ENCODE measurements at places on chromosomes 3 and 15. TPM values are rescaled to one million over a fixed set of nuclear protein-coding genes. Genes with fewer than 3 reads are reported as not detected.

Gene KBTBD8
- not detected for total RNA-seq

DNA sequence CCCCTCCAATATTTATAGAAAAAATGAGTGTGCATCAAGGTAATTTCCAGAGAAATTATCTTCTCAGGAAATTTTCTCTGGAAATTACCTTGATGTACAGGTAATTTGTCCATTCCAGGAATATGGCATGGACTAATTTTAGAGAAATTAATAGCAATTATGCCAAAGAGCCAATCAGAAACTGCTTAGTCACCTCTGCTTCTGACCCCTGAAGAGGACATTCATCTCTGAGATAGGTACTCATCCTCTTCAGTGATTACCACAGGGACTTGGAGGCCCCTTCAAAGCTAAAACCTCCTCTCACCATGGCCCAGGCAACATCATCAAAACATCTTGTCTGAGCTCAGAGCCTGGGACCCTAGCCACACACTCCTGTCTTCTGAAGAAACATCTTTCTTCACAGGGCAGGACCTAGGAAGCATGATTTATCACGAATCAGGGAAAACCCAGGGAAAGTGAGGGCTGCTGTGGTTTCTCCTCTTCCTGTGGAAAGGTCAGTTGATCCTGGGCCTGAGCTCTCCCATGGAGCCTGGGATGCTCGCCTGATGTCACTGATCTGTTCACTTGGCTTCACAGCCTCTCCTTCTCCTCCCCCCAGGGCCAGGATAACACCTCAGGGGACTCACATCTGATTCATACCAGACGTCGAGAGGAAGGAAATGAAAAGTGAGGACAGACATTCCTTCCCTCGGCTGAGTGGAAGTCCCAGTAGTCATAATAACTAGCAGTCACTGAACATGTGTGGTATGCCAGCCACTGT, 210.5 kb downstream of the DTWD1 start:
- DNase-seq: no peak

Gene HLTF
- total RNA-seq: 9.8 TPM

Gene TAGLN3
- total RNA-seq: not detected

- no peak for DNase-seq
Observed at GRCh38 chr3:148931574-148931973, 59.8 kb upstream of the GYG1 start.

Gene REC114
- total RNA-seq: not detected

DNA sequence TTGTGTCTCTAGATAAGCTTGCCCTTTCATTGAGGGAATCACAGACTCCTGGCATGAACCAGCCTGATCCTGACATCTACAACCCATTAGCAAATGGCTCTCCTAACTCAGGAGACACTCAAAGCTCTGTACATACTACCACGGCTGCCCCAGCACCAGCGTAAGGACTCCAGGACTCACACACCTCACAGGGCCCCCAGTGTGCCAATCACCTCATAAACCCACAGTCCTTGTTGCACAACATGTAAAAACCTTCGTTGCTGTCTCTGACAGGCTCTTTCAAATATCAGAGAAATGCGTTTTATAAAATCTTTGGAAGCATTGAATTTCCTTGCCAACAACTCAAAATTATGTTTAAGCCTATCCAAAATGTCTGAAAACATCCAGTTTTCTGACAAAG, 7.3 kb downstream of the FYCO1 start:
- DNase-seq: no peak

GRCh38 chr3:155202626-155203025, 90.9 kb downstream of the STRIT1 start:
- no peak for DNase-seq

- no peak for DNase-seq
Observed at GRCh38 chr3:72891053-72891855, 3.4 kb downstream of the GXYLT2 start.

GRCh38 chr15:90902840-90903732, at the start of gene MAN2A2:
MAN2A2 (plus strand) TSS chr15:90903302; CDS start chr15:90904208, 906 bp downstream.
- peak; percentile 85 for DNase-seq

DNA sequence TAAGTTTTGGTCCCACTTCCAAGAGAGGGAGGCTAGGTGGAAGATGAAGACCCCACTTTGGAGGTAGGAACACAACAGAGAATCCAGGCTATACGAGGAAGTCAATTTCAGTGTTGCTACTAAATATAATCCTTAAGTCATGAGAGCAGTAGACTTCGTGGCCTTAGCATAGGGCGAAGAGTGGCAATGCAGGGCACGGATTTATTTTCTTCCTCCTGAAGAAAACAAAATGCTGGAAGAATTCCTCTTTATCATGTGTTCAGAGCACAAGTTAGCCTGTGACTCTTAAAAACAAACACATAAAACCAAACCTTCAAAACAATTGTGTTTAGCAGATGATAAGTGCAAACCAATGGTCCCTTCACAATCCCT, 19.4 kb downstream of the BCL2L10 start:
- DNase-seq: no peak

Gene THPO
- total RNA-seq: not detected

DNA sequence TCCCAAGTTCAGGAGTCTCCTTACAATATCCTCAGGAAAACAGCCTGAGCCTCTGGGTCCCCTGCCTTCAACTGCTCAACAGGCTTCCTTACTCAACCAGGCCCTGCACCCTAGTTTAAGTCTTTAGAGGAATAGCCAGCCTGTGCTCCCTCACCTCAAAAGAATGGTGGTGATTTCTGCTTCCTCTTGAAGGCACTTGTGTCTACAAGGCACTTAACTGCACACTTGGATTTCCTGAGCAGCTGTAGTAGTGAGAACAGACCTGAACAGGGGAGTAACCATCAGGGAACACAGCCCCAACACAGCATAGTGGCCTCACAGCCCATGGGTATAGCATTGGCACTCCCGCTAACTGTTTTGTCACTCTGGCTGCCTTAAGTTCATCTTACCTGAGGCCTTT, 244.3 kb downstream of the MYRIP start:
- no peak for DNase-seq

GRCh38 chr15:55289746-55290527, at the start of gene RAB27A:
RAB27A (minus strand) TSS chr15:55289813; CDS start chr15:55234934, 54,879 bp downstream.
- DNase-seq: peak; percentile 90

- DNase-seq: no peak
Observed at GRCh38 chr3:32593903-32594525, 23.4 kb upstream of the DYNC1LI1 start.

DNA sequence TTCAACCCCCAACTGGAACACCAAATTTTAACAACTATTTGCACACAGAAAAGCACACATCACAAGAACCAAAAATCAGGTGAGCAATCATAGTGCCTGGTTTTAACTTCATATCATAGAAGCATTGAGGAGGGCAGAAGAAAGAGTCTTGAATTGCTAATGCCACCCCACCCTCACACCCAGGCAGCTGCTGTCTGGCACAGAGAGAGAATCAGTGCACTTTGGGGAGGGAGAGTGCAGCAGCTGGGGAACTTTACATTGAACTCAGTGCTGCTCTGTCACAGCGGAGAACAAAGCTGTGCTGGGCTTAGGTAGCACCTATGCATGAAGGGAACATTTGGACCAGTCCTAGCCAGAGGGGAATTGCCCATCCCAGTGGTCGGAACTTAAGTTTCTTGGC, 76.0 kb upstream of the KBTBD8 start:
- no peak for DNase-seq

Gene SCN5A
- total RNA-seq: 1.1 TPM

- DNase-seq: no peak
Observed at GRCh38 chr15:83312071-83312470, 27.6 kb upstream of the BNC1 start.

DNA sequence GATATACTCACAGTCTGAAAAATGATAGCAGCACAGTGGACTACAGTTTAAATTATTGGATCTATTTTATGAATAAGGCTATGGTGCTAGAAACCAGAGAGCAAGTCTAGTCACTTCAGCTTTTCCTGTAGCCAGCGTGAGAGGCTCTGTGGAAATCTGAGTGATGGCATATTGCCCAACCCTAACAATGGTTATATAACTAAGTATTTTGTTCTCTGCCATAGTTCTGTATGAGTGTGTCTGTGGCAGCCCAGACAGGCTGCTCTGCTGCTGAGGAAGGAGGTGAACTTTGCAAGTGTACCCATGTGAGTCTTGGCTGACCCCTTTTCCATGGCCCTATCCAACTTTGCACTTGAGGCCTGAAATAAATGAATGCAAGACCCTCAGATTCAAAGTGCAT, 105.7 kb downstream of the LRTM1 start:
- DNase-seq: peak; percentile 54

Gene PLCH1
- total RNA-seq: 2.3 TPM

- peak; percentile 28 for DNase-seq
Observed at GRCh38 chr3:186921578-186921977, 8.7 kb upstream of the ST6GAL1 start.
